Ammon's horn (tissue), 1 donor: ENCODE measurements at places on chromosomes 1 and 21.

DNA sequence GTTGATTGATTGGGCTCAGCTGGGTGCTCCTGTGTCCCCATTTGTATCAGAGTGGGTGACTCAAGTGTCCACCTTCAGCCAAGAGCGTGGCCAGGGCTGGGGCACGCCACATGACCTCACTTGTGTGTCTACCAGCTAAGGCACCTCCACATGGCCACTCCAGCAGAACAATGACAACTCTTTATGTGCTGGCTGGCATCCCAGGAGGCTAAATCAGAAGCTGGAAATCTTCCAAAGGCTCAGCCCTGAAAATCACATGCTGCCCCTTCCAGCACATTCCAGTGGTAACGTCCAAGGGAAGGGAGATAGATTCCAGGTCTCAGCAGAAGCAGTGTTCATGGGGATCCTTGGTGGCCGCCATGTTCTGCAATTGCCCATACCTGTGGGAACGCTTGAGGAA lies 585.5 kb downstream of the AJAP1 start:
- DNase-seq, result no peak

DNA sequence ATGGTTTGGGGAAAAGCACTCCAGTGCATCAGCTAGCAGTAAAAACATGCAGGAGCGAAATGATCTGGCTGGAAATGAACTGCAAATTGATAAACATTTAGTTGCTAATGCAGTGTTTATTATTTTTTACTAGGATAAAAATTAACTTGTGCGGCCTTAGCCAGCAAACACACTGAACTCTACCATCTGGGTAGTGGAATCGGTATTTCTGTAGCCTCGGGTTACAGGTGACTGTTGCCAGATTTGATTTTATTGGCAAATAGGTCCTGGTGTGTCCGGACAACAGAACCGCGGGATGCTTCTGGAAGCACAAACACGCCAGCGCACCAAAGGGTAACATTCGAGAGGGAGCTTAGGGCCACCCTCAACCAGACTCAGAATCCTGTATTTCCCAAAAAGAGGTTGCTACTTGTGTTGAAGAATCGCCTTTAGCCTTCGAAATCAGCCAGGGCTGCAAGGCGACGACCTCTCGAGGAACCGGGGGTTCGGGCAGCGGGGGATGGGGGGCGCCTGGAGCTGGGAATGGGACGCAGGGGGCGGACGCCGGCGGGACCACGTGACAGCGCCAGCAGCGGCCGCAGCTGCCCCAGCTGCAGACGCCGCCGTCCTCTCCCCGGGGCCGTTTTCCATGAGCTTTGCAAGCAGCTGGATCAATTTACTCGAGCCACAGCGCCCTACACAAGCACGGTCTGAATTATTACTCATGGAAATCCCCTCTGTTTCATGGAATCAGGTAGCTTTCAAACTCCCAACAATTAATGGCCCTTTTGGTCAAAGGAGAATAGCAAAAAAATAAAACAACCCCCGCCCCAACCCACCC lies 158.8 kb downstream of the TOMM20 start:
- peak; percentile 81 for DNase-seq

GRCh38 chr1:2875707-2876561 lies 74.4 kb upstream of the TTC34 start:
- peak; percentile 39 for DNase-seq

DNA sequence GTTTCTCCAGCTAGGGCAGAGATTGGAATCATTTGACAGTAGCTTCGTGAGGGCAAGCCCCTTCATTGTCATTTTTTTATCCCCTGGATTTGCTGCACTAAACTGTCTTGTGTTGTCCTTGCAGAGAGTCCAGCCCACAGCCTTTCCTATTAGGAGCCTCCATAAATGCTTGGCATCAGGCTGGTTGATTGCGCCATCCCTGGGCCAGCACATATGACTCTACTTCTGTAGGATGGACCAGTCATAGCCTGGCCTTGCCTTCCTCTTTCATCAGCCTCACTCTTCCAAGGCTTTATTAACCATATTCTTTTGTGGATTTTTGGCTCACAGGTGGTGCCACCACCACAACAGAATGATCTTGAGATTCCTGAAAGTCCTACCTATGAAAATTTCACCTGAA lies 31.4 kb downstream of the LY9 start:
- no peak for DNase-seq

GRCh38 chr1:995665-996633 lies 3.9 kb downstream of the HES4 start:
- DNase-seq, result no peak

- no peak for DNase-seq
These were observed 141.9 kb upstream of the PTBP2 start for GRCh38 chr1:96579636-96580035.

- DNase-seq, result no peak
These were observed 3.9 kb upstream of the POU2F1 start for GRCh38 chr1:167216809-167217208.

DNA sequence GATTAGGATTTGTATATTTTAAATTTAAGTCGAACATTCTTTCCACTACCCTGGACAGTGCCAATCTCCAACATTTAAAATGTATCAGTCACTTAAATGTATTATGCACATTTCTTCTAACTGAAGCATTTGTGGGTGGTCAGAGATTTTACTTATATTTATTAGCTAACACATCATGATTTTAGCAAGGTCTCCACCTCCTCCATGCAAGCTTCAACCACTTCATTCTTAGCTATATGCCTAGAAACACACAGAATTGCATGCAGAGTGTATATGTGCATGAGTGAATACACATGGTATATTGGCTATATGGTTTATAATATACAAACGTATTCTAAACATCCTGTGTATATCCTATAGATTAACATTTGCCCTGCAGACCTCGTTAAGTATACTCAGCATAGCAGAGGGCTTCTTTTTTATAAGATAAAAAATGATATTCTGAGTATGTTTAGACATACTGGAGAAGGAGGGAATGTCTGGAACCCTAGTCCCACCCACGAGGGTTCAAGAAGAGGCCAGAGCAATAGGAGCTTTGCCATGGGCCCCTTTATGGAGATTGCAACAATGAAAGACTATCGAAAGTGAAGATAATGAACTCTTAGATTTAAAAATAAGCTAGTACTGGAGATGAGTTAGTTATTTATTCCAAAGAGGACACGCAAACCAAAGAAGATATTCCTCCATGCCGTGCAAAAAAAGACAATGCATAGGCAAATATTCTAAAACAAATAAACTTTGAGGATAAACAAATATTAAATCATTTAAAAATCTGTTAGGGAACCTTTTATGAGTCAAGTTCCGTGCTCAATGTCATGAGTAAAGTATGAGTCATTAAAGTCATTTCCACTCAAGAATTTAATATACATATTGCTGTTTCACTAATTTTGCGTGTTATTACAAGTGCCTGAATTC lies 480.4 kb downstream of the SIPA1L2 start:
- no peak for DNase-seq

GRCh38 chr1:160104486-160104885 lies 6.1 kb upstream of the IGSF8 start:
- peak; percentile 61 for DNase-seq

GRCh38 chr1:15180945-15181523 lies 27.5 kb downstream of the TMEM51 start:
- no peak for DNase-seq
